ENCODE measurements at places on chromosomes 16 and 17. TPM values are rescaled to one million over a fixed set of nuclear protein-coding genes. Genes with fewer than 3 reads are reported as not detected.

SPN gene
- not detected for polyA plus RNA-seq

DOC2A gene
- polyA plus RNA-seq = 0.31 TPM

IGF2BP1 gene
- polyA plus RNA-seq = 0.03 TPM

PLXDC1 gene
- 0.09 TPM for polyA plus RNA-seq
